HAP-1 (cell line): ENCODE measurements at places on chromosomes 12 and 14.

- DNase-seq: no peak
These were observed 78.4 kb upstream of the PARP11 start for GRCh38 chr12:3951380-3952135.

GRCh38 chr14:68177728-68178127 is 358.1 kb downstream of the RAD51B start:
- no peak for DNase-seq

DNA sequence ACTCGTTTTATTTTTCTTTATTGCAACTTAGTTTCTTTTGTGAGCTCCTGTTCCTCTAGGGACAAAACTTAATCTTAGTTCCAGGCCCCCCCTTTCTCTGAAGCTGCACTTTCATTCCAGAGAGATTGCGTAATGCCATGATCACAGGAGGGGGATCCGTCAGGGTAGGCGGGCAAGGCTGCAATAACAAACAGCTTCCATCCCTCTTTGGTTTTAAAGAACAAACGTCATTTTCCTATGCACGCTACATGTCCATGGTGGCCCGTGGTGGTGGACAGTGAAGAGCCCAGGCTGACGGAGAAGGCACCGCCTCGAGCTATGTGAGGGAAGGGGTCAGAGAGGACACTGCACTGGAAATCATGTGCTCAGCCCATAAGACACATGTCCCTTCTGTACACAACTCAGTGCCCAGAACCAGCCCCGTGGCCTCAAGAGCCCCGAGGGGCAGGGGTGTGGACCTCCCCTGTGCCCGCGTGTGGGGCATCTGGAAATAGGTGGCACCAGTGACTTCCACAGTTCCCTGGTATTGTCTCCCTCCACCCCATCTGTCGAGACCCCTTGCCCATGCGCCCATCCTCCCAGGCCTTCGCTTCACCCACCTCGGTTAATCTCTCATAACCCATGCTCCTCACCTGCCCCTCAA is 161.4 kb downstream of the ADGRD1 start:
- no peak for DNase-seq

DNA sequence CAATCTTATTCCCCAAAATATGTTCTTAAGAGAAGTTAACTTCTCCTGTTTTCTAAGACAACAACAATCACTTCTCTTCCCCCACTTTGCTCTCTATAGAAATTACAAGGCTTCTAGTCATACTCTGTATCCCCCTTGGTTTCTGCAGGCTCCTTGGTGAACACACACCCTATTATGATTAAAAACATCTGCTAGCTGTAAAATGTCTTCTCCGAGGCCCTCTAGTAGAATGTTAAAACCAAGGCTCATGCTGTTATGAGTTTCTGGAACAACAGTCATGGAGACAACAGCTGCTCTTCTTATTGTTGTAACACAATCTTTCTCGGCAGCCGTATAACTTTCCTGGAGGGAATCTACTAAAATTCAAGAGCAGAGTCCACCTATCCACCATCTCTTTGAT is 397.5 kb upstream of the CCDC196 start:
- no peak for DNase-seq

- no peak for DNase-seq
These were observed 42.1 kb upstream of the CTDSP2 start for GRCh38 chr12:57888409-57889157.

DNA sequence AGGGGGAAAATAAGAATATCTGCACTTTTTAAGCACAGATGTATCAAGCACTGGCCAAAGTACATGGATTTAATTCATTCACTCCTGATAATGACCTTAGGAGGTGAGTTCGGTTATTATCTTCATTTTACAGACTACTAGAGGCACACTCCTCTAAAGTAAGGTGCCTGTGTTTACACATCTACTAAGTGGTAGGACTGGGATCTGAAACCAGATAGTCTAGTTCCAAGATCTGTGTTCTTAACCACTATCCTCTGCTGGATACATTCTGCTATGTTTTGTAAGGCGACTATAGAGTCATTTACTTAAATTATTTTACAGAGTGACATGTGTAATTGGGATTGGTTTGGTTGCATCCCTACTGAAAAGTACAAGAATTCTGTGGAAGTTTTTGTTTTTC is 175.3 kb downstream of the ESR2 start:
- no peak for DNase-seq

- DNase-seq: no peak
These were observed 32.2 kb downstream of the DIP2B start for GRCh38 chr12:50536831-50537537.

- no peak for DNase-seq
These were observed 111.5 kb upstream of the IFNG-AS1 start for GRCh38 chr12:67877727-67878126.

GRCh38 chr14:57461777-57462320 is 31.8 kb downstream of the CCDC198 start:
- DNase-seq: no peak

DNA sequence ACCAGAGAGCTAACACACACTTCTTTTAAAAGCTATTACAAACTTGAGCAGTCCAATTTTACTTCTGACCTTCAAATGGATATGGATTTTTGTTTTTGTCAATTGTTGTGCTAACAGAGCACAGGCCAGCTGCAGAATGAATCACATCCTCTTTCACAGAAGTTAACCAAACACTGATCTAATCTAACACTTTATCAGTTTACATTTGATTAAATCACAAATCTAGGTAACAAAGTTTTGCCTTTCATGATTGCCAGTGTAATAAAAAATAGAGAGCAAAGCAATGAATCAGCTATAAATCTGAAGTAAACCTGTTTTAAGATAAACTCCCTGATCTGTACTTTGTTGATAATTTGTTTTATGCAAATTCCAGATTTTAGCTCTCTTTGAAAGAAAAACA is 273.1 kb upstream of the RGS6 start:
- no peak for DNase-seq

GRCh38 chr12:97672870-97673269 is 210.3 kb downstream of the RMST start:
- no peak for DNase-seq

DNA sequence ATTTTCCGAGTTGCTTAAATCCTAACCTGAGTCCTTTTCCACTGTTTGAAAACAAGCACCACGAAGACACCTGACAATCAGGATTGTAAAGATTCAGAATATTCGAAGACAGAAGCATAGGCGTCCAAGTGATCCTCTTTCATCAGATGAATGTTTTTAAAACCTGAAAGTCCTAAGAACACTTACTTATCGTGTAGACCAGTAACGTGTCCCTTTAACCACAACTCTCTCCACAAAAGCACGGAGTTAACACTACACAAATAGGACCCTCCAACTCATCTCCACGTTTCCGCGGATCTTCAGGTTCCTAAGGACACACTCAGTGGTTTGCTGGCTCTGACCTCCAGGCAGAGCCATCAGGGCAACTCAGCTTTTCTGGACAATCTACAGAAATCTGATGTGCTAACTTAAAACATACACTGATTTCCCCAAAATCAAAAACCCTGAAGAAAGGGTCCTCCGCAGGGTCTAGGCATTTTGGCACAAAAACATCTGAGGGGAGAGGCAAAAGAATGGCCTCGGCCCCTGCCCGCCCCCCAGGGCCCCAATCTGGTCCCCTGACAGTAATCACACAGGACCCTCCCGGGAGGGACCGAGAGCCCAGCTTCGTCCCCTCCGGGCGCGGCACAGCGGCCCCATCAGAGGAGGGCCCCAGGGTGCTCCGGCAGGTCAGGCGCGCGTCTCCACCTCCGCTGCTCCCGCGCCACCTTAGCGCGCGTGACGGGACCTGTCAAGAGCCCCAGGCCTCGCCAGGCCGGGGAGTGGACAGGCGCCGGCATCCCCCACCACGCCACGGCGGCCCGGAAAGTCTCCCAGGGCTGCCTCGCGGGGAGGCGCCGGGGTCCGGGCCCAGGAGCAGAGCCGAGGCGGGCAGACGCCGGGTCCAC is 925 bp downstream of the DICER1 start:
- DNase-seq: no peak

DNA sequence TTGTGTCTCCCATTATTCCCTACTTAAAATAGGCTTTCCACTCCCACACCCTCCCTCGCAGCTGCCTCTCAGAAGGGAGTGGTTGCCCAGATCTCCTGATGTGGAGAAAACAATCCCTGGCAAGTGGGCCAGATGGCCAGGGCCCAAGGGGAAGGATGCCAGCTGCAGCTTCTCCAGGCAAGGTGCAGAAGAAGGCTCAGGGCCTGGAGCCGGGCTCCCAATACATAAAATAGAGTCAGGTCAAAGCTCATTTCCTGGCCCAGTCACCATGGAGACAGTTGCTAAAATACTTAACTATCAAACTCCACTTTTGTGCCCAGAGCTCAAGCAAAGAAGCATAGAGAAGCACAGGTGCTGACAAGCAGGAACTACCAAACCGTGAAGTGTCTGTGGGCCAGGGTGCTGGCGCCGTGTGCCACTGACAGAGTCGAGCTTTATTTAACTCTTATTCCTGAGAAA is 45.7 kb upstream of the ITPR2 start:
- DNase-seq: no peak

DNA sequence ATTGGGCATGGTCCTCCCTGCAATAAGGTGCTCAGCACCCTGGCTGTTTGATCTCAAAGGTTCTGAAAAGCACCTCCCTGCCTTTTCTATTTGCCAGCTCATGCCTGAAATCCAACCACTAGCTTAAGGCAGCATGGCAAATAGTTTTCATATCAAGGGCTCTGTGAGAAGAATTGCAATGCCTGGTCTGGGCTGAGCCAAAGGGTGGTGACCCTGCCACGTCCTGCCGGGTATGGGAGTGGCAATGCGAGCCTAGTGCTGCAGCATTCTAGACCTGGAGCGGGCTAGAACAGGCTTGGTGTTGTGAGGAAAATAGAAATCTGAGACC is 2.3 kb upstream of the SCNN1A start:
- no peak for DNase-seq

GRCh38 chr12:92989715-92990484 is 60.8 kb upstream of the EEA1 start:
- no peak for DNase-seq

- DNase-seq: no peak
These were observed 108.7 kb upstream of the CCND2 start for GRCh38 chr12:4164559-4165558.
